Stimulated activated CD8-positive, alpha-beta memory T cell treated with anti-CD3 and anti-CD28 coated beads, Interleukin-4, amount 100 ng/mL, for 4 hours (primary cell): ENCODE measurements at places on chromosomes 3 and 15.

DNA sequence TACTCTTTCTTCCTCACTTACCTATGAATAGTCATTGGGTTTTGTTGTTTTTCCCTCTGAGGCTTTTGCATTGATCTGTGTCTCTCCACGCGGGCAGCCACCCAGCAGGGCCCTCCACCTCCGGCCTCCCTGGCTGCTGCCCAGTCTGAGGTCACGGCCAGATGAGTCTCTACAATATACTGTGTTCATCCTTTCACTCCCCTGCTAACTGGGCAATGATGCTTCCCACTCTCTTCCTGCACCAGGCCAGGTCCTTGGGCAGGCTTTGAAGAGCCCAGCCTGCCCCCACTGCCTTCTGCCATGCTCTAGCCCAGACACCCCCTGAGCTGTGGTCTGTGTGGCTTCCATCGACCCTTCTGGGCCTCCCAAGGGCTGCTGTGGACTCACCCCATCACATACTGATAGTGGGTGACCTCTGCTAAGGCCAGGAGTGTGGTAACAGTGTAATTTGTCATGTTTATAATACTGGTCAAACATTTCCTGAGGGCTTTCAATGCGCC, 18.0 kb downstream of the PDIA5 start:
- no peak for DNase-seq

- DNase-seq, result no peak
Measured at GRCh38 chr3:5754602-5755001, 567.1 kb downstream of the EDEM1 start.

DNA sequence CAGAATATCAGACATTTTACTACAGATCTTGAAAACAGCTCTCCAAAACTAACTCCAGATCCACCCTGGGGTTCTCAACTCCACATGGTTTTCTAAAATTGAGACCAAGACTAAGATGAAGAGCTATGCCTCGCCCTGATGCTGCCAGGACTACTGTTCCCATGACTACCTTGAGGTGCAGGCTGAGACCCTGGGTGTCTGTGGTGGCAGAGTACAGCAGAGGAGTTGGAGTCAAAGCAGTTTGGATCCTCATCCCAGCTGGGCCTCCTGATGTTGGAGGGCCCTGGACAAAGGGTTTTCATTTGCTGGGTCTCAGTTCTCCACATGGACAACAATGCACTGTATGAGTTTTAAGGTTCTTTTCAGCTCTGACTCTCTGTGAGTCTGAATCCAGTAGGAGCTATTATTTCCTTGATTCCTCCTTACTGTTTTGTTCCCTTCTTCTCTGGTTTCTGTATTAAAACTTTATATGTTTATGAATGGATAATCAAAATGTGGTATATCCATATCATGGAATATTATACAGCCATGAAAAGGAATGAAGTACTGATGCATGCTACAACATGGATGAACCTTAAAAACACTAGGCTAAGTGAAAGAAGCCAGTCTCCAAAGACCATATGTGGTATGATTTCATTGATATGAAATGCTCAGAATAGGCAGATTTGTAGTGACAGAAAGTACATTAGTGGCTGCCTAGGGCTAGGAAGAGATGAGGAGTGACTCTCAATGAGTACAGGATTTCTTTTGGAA, 93.0 kb downstream of the CPN2 start:
- no peak for DNase-seq

DNA sequence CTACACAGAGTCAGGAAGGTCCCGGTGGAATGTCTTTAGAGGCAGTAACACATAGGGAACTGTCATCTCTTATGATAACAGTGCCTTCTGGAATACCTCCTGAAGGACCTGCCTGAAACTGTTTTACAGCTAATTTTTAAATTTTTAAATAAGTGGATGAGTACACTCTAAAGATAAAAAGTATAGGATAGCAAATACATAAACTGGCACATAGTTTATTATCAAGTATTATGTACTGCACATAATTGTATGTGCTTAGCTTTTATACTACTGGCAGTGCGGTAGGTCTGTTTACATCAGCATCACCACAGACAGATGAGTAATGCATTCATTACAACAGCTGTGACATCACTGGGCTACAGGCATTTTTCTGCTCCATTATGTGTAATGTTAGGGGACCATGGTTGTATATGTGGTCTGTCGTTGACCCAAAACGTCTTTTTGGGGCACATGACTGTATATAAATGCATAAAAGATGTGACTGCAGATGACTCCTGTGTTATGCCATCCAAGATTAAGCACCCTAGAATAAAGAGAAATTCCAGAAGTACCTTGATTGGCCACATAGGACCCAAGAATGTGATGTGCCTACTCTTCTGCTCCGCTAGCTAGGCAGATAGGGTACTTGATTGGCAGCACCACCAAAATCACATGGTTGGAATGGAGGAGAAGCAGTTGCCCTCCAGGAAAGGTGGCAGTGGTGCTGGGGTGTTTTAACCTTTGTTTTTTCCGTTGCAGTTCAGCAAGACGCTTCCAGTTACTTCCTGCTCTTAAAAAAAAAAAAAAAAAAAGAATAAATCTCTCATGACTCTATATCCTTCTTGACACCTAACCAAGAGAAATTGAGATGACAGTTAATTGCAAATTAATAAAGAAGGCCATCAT, 3.3 kb downstream of the VPS8 start:
- no peak for DNase-seq

DNA sequence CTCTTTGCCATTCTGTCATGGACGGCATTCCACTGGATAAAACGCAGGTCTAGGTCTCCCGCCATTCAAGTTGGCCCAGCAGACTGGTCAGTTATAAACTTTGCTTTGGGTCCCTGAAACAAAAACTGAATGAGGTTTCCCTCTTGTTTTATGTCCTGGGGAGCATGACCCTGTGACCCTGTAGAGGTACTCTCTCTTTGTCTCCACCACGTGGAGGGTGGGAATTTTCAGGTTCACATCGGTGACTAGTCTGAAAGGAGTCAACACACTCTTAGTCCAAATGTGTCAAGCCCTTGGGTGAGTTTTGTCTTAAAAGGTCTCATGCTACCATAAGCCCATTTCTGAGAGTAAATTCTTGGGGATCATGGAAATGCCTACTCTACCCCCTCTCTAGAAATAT, 139.9 kb downstream of the PLCH1 start:
- DNase-seq, result no peak
